ENCODE measurements at places on chromosomes 5 and 9.

DNA sequence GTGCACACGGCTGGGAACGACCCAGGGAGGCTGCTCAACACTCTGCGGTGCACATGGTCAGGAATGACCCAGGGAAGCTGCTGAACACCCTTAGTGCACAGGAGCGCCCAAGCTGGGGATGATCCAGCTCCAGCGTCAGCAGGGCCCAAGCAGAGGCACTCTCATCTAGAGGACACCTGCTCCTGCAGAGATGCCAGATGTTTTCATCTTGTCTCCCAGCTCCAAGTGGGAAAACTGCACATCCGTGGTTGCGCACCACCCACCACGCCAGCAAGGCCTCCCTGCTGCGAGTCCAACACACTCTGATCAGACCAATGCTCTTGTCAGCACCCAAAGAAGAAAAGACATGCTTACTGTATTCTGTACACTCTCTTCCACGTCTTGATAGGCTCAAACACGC is 34.1 kb downstream of the UBE2QL1 start:
- no peak for DNase-seq

- DNase-seq = no peak
Observed at GRCh38 chr5:140780512-140780911, 5.4 kb upstream of the PCDHA1 start.

- no peak for DNase-seq
Observed at GRCh38 chr5:133962131-133962530, 6.3 kb downstream of the C5orf15 start.

DNA sequence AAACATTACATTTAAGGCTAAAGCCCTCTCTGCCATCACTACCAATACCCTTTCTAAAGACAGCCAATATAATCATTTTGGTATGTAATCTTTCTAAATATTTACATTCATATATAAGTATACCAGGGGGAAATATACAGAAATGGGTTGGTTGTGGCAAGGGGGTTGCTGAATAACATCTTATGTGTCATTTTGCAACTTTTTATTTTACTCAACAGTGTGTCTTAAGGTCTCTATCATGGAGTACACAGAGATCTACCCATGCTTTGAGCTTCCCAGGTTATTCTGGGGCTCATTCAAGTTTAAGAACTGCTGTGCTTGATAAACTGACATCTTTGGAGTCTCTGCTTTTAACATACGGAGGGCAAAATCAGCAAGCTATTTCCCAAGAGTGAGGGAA is 7.4 kb upstream of the FAT2 start:
- DNase-seq = no peak

GRCh38 chr5:131068076-131068475 is 97.0 kb downstream of the HINT1 start:
- no peak for DNase-seq

- DNase-seq = no peak
Observed at GRCh38 chr9:121809356-121810050, 158.1 kb downstream of the DAB2IP start.

DNA sequence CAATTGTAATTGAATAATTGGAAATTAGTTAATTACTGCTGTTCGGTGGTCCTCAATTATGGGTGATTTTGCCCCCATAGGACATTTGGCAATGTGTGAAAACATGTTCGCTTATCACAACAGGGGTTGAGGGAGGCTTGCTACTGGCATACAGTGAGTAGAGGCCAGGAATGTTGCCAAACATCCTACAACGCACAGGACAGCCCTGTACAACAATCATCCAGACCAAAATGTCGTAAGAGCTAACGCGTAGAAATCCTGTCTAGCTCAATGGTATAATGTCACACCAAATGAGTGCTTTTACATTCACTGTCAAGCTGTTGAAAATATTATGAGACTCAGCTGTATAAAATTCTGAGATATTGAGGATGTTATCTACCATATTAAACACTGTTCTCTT is 464.4 kb upstream of the TUSC1 start:
- no peak for DNase-seq

- no peak for DNase-seq
Observed at GRCh38 chr5:177435847-177436536, 9.5 kb downstream of the GRK6 start.

GRCh38 chr5:97600486-97600885 is 417.4 kb upstream of the RIOK2 start:
- no peak for DNase-seq

- DNase-seq = no peak
Observed at GRCh38 chr5:176379881-176380280, 8.5 kb downstream of the NOP16 start.

DNA sequence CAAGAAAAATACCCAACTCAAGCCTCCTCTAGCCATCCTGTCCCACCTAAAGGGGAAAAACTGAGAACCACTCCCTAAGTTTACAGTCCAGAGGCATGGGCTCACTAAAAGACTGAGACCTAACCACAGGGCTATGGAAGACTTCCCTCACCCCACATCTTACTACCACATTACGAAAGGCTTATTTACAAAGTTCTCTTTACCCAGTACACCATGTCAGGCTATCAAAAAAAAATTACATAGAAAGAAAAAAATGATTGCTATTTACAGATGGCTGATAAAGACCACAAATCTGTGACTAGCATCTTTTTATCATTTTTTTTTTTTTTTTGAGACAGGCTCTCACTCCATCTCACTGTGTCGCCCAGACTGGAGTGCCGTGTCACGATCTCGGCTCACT is 69.7 kb upstream of the TNPO1 start:
- no peak for DNase-seq

DNA sequence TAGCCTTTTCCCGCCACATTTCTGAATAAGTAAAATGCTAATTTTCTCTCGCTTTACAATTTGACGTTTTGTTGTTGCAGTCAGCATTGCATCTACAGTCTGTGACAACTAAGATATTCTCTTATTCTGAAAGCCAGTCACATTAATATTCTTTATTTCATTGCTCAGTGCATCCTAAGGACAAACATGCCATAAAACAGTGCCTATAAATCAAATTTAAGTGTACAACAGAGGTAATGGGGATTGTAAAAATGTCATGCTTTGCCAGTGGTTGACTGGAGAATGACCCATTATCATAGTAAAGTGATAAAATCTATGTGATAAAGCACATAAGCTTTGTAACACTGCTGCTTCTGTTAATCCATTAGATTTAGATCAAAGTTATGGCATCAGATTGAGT is 1850.0 kb upstream of the ACO1 start:
- peak; percentile 72 for DNase-seq

DNA sequence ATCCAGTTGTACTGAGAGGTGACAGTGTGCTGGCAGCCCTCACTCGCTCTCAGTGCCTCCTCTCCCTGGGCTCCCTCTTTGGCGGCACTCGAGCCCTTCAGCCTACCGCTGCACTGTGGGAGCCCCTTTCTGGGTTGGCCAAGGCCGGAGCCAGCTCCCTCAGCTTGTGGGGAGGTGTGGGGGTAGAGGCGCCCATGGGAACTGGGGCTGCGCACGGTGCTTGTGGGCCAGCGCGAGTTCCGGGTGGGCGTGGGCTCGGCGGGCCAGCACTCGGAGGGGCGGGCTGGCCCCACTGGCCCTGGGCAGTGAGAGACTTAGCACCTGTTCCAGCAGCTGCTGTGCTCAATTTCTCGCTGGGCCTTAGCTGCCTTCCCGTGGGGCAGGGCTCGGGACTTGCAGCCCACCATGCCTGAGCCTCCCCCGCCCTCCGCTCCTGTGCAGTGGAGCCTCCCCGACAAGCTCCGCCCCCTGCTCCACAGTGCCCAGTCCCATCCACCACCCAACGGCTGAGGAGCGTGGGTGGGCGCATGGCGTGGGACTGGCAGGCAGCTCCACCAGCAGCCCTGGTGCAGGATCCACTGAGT is 342.2 kb upstream of the ZNF608 start:
- no peak for DNase-seq

GRCh38 chr9:116049456-116049855 is 104.1 kb upstream of the PAPPA start:
- DNase-seq = no peak

DNA sequence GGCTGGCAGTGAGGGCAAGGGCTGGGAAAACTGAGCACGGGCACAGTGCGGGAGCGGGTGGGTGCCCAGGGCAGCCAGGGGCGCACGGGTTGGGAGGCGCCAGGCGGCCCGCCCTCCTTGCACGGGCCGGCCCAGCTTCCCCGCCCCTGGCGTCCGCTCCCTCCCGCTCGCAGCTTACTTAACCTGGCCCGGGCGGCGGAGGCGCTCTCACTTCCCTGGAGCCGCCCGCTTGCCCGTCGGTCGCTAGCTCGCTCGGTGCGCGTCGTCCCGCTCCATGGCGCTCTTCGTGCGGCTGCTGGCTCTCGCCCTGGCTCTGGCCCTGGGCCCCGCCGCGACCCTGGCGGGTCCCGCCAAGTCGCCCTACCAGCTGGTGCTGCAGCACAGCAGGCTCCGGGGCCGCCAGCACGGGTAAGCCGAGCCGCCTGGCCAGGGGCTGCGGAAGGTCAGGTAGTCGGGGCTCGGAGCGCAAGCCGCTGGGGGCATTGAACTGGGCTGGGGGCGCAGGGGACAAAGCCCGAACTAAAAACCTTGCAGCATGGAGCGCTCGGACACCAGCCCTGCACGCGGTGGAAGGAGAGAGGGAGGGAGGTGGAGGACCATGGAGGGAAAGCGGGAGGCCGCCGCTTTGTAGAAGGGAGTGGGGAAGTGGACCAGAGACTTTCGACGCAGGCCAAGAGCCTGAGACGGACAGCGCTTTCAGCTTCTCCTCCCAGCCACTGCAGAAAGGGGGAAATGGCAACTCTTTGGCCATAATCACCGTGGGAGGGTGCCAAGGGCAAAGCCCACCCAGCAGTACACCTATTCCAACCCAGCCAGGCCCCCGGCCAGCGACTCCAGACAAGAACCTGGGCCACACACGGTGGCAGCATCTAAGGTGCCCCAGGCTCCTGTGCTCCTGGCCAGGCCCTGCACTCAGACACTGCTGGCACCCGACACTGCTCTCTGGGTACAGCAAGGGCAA is at the start of gene TGFBI:
Gene TGFBI (plus strand): TSS at position 207 of the 961 bp plus-strand sequence. CDS start 68 bp downstream, at position 275.
- no peak for DNase-seq

GRCh38 chr9:35923927-35924763 is 14.9 kb downstream of the SPAAR start:
- DNase-seq = no peak

DNA sequence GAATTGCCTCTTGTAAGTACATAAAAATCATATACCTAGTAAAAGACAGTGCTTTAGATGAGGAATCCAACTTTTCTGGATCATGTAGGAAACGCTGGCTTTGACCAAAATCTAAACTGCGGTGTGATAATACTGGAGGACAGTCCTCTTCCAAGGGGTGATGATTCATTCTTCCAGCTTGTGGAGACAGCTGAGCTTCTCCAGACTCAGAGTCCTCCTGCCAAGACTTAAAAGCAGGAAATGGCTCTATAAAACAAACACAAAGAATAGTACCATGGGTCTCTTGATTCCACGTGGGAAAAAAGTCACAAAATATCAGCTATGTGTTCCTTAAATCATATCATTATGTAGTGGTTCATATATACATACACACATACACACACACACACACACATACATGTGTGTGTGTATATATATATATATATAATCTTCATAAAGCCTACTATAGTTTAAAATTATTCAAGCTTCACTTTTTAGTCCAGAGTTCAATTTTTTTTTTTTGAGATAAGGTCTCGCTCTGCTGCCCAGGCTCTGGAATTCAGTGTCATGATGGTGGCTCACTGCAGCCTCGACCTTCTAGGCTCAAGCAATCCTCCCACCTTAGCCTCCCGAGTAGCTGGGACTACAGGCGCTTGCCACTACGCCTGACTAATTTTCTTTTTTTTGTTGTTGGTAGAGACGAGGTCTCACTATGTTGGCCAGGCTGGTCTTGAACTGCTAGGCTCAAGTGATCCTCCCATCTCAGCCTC is 65.0 kb downstream of the PKD2L2 start:
- DNase-seq = no peak

- DNase-seq = no peak
Observed at GRCh38 chr5:121053055-121053985, 589.2 kb downstream of the PRR16 start.

GRCh38 chr9:136634904-136635303 is 27.8 kb upstream of the EGFL7 start:
- no peak for DNase-seq
